ENCODE measurements at places on chromosomes 16 and 17.

DNA sequence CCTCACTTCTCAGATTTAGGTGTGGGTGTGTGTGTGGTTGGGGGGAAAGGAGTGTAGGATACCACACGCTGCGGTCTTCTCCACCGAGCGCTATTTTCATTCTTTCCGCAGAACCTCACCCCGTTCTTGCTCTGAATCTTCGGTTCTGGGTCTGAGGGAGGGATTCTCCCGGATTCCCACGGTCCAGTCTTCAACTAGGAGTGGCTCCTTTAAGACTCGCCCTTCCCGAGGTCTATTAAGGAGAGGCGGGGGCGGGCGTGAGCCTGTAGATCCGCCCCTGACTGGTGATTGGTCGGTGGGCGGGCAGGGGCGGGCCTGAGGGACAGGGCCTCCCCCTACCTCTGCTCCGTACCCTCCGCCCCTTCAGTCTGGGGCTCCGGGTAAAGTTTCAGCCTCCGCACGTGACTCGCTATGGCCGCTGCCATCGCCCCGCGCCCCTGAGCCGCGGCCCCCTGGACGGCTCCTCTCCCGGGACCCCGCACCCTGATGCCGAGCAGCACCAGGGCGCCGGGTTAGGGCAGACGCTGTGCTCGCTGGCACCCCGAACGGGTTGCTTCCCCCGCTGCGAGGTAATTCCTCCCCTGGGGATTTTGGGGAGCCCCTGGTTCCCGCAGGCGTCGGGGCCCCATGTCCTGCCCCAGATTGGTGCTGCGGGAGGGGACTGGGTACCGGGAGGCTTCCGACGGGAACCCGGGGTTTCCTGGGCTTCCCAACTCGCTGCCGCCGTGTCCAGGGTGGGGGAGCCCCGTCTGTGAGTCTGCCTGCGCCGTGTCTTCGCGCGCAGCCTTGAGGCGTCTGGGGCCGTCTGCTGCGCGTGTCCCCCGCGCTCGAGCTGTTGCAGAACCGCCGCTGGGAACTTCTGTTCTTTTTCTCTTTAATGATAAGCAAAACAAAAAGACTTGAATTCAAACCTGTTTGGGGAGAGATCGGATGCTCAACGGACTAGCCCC is 9.2 kb downstream of the RARA start:
- peak; percentile 98 for DNase-seq

GRCh38 chr16:27462200-27462845 is 60.3 kb downstream of the IL21R start:
- DNase-seq = no peak

DNA sequence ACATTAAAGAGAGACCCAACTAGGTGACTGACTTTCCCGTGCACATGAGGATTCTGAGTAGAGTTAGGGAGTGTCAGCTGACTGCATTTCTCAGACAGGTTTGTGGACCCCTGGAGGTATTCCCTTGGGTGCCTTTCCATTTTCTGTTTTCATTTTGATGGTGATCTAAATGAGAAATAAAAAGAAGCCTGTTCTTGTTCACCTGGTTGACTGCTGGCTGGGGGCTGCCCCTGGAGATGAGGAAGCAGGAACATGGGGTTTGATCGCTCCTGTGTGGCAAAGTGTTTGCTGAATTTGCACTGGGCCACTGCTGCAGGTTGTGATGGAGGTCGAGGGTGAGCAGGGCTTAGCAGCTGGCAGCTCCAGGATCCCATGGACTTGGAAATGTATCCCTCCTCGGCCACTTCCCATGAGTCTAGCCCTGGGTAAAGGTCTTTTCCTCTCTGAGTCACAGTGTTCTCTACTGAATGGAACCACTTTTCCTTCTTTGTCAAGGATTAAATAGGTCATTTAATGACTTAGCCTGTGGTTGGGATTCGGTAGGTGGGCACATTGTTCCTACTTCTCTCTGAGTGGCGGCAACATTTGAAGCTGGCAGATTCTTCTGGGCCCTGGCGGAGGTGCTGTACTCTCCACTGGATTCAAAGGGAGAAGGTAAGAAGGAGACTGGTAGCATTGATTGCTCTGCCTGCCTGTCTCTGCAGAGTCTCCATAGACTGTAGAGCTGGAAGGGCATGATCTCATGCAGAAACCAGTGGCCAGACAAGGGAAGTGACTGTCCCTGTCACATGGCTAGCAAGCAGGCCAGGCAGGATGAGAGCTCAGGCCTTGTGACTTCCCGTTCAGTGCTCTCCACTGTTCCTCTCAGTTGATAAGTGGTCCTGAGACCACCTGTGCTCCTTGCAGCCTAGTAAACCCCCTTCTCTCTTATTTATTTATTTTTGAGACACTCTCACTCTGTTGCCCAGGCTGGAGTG is 17.9 kb downstream of the SNX29 start:
- no peak for DNase-seq

GRCh38 chr16:47461598-47462266 is 601 bp downstream of the PHKB start:
- no peak for DNase-seq

DNA sequence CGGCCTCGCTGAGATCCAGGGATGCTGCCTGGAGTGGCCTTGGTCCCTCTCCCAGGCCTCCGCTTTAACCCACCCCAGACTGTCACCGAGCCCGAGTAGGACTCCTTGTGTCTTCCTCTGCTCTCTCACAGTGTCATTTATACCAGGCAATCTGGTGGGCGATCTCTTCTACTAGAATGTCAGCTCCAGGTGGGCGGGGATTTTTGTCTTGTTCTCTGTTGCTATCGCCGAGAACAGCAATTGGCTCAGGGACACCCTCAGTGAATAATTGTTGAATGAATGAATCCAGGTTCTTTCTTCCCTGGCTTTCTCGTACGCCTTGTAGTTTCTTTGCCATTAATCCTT is 591 bp downstream of the DHX38 start:
- peak; percentile 6 for DNase-seq

DNA sequence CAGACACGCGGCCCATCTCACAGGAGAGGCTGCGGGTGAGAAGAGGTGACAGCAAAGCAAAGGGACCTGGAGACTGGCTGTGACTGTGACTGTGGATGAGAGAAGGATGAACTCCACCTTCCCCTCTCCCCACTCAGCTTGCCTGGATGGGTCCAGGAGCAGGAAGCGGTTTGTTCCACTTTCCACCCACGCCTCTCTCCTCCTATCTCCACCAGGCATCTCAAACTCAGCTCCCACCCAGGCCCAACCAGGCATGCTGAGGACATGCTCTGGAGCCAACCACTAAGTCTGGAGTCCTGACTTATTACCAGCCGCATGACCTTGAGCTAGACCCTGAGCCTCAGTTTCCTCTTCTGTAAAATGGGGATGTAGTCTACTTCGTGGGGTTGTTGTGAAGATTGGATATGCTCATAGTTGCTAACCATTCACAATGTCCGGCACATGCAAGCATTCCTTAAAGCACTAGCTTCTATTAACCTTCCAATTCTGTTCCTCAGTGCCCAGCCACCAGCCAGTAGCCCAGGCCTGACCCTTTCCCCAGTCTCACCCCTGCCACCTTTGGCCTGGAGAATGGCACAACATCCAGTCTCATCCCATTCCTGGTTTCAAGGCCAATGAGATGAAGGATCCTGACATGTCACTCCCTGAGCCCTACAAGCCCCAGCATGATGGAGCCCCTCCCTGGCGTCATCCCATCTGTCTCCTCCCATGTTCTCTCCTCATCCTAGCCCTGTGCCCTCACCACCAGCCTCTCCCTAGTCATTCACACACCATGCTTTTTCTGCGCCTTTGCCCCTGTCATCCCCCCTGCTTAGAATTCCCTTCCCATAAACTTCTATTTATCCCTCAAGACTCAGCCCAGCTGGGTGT is 2.3 kb downstream of the GAS2L2 start:
- DNase-seq = no peak

GRCh38 chr16:46747777-46748651 is at the start of gene MYLK3:
Gene MYLK3, minus strand, starts transcription at chr16:46748344. Its CDS starts 151 bp downstream, at chr16:46748193.
- no peak for DNase-seq

GRCh38 chr16:21611556-21612384 is 12.4 kb downstream of the METTL9 start:
- DNase-seq = peak; percentile 50

GRCh38 chr17:38416840-38417209 is 11.4 kb upstream of the ARHGAP23 start:
- DNase-seq = no peak

DNA sequence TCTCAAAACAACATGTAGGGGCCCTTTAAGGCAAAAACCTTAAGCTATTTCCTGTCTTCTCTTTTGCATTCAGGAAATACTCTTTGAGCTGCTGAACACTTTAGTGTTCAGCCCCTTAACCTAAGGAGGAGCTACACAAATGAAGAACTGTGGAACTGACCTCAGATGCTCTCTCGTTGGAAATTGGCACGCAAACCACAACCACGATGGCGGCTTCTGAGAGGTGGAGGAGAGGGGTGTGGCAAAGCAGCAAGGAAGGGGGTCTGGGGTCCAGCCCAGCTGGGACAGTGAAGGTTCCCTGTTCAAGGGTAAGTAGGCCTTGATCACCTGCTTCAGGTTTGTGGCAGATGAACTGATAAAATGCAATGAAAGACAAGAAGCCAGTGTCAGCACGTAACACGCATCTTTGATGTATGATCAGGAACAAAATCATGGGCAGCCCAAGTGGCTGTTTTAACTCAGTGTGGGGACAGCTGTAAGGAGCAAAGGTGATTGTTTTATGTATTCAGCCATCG is 291.6 kb upstream of the TNRC6C start:
- no peak for DNase-seq

DNA sequence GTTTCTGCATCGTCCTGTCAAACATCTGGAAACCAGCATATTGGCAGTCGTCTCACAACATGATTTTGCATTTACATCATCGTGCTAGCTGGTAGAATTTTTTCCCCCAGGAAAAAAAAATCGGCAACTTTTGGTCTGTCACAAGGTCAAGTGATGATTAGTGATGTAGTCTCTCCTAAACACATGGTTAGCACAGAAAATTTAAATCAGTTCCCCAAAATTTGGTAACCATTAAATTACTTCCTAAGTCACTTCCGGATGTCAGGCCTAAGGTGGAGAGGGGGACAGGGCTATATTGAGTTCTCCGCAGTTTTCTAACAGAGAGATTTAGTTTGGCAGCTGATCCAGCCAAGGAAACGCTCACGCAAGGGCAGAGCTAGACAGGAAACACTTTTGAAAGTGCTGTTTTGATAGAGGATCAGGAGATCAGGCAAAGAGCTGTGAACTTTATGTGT is 271.0 kb upstream of the TBX2 start:
- no peak for DNase-seq

- no peak for DNase-seq
Observed at GRCh38 chr16:62077998-62078397, 41.8 kb upstream of the CDH8 start.

- DNase-seq = peak; percentile 55
Observed at GRCh38 chr17:8117367-8117979, 841 bp downstream of the ALOXE3 start.

DNA sequence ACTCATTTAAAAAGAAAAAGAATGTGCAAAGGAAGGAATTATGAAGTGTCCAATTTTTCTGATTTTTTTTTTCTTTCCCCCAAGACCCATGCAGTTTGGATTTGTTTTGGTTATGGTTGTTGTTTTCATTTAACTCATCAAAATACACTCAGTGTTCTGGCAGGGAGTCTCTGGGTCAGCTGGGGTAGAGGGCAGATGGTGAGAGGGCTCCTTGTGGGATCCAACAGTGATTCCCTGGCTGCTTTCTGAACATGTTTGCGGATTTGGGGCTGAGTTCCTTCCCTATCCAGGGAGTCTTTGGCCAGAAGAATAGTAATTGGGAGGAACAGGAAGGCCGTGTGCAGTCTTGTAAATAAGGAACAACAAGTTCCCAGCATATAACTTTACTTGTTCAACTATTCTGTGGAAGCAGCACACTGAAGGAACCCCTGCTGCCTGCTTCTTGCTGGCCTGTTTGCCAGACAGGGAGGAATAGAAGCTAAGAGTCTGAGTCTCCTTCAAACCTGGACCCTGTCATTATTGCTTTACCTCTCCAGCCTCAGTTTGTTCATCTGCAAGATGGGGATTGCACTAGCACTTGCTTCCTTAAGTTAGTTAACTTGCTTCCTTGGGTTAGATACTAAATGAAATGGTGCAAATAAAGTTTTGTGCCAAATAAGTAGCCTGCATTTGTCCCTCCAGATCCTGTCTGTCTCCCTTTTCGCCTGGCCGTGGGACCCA is 32.1 kb downstream of the C17orf67 start:
- DNase-seq = no peak

DNA sequence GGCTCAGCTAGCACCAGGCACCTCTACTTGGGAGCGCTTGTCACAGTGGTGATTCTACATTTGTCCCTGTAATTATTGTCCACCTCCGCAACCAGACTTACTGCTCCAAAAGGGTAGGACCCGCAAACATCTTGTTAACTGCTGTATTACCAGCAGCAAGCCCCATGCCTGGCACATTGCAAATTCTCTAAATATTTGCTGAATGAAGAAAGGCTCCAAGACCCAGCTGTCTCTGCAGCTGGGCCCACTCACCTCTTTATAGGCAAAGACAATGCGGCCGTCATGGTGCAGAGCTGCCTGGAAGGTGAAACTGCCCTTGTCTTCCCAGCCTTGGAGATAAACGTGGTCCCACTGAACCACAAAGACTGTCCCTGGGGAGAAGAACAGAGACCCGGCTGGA is 44.3 kb downstream of the PLXDC1 start:
- no peak for DNase-seq

- no peak for DNase-seq
Observed at GRCh38 chr17:16878084-16878483, 93.8 kb downstream of the TNFRSF13B start.

- peak; percentile 25 for DNase-seq
Observed at GRCh38 chr16:64356267-64356666, 765.6 kb downstream of the CDH11 start.

DNA sequence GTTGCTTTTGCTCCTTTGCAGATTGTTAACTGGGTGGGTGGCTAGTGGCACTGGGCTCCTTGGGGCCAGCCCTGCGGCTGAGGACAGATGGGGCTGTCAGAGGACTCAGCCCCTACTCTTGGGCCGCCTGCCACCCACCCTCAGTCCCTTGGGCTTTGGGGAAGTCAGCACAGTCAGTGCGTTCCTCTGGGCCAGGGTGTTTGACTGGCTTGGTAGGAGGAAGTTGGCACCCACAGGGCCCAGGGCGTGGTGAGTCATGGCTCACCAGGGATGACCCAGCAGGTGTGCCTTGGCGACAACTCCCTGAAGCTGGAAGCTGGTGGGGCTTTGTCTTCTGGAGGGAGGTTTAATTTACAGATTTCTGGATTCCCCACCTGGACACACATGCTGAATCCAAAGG is 32.4 kb downstream of the HAPSTR1 start:
- no peak for DNase-seq

GRCh38 chr17:8145811-8146210 is 6.4 kb downstream of the PER1 start:
- DNase-seq = no peak

DNA sequence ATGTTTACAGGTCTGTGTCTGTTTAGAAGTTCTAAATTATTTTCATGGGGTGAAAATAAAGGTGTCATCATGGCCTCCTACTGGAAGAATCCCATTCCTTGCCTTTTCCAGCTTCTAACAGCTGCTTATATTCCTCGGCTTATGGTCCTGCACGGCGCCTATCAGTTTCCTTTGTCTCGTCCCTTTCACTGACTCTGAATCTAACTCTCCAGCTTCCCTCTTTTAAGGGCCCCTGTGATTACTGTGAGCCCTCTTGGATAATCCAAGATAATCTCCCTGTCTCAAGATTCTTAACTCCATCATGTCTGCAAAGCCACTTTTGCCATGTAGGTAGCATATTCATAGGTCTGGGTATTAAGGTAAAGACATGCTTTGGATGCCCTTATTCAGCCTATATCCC is 441.0 kb upstream of the ERCC4 start:
- DNase-seq = no peak

- DNase-seq = no peak
Observed at GRCh38 chr16:48912360-48912759, 302.4 kb upstream of the N4BP1 start.
